ENCODE measurements at places on chromosomes 7 and 10.

DNA sequence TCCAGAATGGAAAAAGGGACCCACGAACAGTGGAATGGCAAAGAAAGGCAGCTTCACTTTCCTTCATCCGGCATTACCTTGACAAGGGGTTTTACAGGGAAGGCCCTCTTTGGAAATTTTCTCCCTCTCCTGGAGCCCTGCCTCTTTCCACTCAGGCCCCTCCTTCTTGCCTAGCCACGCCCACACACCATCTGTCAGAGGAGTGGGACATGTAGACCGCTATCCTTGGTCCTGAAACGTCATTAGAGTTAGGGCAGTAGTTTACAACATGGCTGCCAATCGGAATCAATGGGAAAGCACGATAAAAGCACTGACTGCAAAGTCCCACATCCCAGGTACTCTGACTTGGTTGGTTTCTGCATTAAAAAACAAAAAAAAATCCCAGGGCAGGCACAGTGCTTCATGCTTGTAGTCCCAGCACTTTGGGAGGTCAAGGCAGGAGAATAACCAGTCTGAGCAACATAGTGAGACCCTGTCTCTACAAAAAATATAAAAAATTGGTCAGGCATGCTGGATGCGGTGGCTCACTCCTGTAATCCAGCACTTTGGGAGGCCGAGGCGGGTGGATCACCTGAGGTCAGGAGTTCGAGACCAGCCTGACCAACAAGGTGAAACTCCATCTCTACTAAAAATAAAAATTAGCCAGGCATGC lies 96.4 kb downstream of the MARCHF5 start:
- peak; percentile 43 for DNase-seq

GRCh38 chr7:73668103-73668885 lies 663 bp downstream of the VPS37D start:
- peak; percentile 22 for DNase-seq

GRCh38 chr7:42414941-42415505 lies 178.0 kb upstream of the GLI3 start:
- no peak for DNase-seq

DNA sequence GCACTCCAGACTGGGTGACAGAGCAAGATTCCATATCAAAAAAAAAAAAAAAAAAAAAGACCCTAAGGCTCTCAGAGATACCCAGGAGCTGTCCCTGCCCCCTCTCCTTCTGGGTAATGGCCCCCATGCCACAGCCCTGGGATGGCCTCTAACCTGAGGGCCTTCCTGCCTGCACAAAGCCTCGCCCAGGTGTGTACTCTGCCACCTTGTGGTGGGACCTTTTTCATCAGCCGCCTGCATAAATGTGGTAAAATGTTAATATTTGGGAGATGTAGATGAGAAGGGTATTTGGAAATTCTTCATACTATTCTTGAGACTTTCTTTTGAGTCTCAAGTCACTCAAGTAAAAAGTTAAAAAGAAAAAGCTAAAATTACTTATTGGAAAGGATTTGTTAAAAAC lies 46.3 kb upstream of the RNF216 start:
- no peak for DNase-seq

DNA sequence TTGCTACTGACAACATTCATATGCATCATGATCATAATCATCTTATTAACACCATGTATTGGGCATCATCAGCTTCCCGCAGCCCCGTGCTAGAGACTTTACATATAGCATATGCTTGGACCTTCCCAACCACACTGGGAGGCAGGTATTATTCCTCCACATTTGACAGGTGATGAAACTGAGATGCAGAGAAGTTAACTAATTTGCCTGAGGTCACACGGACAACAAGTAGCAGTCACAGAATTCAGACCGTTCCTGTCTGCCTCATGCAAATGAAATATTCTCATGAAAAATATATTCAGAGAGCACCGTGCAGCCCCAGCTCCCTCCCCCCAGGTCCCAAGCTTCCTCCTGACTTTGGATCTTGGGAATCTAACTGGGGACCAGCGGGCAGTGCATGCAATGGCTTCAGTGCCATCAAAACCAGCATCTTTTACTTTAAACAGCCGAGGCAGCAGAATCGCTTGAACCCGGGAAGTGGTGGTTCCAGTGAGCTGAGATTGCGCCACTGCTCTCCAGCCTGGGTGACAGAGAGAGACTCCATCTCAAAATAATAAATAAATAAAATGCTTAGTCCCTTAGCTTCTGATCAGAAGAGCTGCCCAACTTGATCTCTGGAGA lies 112.2 kb upstream of the GPR26 start:
- no peak for DNase-seq

GRCh38 chr7:148524479-148525224 lies 65.9 kb upstream of the C7orf33 start:
- no peak for DNase-seq

DNA sequence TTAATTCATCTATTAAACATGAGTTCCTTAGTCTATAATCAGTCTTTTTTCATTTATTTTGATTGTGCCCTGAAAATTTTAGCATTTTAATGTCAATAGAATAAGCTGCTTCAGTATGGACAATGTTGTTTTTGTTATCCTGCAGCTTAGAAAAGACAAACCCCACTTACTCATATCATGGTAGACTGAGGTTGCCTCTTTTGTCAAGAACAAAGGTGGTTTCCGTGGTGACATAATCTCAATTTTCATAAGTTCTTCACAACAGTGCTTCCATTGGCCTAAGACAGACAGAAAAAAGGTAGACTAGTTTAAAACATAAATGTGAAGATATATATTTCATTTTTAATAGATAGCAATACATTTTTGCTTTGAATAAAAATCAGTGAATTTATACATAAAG lies 69.1 kb downstream of the RTKN2 start:
- DNase-seq, result no peak

All from AG08395 (cell line).